ENCODE measurements at places on chromosomes 7 and 10.

GRCh38 chr10:11705722-11706121, 36.5 kb upstream of the ECHDC3 start:
- no peak for DNase-seq

DNA sequence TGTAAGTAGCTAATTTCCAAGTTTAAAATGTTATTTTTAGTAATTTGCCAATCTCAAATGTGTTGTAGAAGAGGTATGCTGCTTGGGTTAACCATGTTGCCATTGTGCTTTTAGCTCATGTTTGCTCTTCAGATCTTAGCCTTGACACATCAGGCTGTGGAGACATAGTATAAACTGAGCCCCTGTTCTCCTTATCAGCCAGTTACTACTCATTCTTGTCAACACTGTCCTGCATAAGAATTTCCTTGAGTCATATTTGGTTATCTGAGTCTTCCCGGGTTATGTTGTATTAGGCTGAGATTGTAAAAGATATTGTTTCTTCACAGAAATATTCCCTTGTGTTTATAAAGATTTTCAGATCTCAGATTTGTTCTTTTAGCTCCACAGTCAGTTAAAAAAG, 4.1 kb downstream of the SSBP1 start:
- no peak for DNase-seq

DNA sequence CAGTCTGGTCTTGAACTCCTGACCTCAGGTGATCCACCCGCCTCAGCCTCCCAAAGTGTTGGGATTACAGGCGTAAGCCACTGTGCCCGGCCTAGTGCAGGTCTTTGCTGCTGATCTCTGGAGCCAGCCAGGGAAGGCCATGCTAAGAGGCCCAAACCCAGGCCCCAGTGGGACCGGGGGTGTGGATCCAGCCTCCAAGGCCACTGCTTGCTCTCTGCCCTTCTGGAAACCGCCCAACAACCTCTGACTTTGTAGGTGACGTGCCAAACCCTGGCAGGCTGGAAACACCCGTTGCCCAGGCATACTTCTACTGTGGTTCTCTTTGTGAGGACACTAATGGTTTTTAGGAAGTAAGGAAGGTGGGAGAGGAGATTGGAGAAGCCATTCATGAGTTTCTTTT, 83.5 kb upstream of the GNA12 start:
- DNase-seq, result no peak

DNA sequence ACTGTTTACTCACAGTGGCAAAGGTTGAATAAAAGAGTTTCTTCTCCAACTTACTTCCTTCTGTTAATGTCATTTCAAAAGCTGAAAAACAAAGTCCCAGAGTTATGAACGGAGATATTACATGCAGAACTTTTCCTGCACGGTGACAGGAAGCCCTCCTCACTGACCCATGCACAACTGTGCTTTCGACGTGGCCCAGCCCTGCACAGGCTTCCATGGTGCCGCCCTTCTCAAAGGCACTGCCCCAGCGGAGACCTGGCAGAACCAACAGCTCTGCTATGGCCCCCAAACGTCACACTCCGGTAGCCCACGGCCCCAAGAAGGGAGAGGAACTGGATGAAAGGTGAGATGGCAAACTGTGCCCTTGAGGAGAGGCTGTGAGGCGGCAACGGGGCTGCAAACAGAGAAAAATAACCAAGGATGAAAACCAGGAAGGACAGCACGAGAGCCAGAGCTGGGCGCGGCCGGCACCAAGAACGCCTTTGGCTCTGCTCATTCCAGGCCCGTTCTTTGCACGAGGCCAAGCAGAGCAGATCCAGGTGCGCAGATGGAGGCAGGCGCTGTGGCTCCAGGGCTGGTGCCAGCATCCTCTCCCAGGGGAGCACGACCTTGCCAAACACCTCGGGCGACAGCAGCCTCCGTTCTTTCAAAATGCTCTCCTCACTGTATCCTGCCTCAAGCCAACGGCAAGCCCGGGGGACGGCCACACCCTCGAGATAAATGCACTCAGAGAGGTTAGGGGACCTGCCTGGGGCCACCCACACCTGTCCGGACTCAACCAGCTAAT, 7.0 kb upstream of the FUOM start:
- no peak for DNase-seq

DNA sequence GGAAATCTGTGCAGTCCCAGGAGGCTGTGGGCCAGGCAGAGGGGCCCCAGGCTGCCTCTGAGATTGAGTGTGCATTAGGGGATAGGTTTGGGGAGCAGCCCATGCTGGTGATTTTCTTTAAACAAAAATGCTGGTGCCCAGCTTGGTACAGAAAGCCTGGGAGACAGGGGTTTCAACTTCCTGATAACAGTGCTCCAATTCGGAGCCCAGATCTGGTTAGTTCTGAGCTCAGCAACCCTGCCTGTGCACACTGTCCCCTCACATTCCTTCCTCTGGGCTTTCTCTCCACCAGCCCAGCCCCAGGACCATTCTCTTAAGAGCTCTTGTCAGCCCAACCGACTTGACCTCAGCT, 379.2 kb upstream of the ZMIZ1 start:
- DNase-seq, result no peak

DNA sequence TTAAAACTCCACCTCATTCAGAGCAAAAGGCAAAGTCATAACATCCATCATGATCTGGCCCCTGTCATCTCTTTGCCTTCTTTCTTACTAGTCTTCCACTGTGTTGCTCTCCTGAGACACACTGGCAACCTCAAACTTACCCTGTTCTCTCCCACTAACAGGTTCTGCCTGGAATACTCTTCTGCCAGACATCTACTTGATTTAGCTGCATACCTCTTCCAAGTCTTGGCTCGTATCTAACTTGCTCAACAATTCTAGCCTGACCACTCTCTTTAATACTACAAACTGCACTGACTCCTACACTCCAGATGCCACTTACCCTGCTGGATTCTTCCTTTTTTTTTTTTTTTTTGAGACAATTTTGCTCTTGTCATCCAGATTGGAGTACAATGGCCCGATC, 167.0 kb upstream of the MTPN start:
- DNase-seq, result no peak

- no peak for DNase-seq
Observed at GRCh38 chr10:125479059-125479458, 203.9 kb downstream of the TEX36 start.

GRCh38 chr7:143222782-143223181, 945 bp downstream of the TAS2R40 start:
- DNase-seq, result no peak

- DNase-seq, result no peak
Observed at GRCh38 chr10:123377883-123378282, 223.7 kb downstream of the BUB3 start.

GRCh38 chr10:123945325-123945920, 53.8 kb upstream of the CPXM2 start:
- no peak for DNase-seq

- no peak for DNase-seq
Observed at GRCh38 chr7:153193144-153193595, 433.6 kb downstream of the ACTR3B start.

DNA sequence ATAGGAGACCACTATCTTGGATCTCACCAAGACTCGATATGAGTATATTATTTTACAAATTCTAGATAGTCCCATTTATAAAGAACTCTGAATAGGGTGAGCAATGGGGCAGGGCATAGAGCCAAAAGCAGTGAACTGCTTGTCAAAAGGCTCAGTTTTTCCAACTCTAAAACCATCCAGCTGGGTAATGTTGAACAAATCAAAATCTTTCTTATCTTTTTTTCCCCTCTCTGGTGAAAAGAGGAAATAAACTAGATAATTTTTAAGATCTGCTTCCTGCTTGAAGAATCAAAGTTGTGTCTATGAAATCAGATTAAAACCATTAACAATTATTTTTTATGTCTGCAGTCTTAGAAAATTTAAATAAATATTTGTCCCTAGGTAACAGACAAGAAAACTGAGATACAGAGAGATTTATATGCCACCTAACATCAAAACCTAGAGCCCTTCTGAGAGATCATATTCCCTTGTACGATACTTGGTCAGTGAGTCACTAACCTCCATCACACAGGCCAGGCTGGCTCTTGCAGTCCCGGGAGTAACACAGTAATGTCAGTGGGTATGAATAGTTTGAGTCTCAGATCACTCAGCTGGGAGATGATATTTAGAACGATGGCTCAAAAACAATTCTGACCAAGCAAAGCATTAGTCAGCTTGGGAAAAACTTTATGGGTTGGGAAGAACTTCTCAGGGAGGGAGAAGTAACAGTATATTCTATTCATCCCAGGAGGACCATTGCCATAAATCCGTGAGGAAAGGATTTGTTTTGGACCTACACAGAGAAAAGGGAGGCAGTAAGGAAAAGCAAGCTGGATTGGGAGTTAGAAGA, 178.8 kb downstream of the REEP3 start:
- DNase-seq, result peak; percentile 92

- DNase-seq, result no peak
Observed at GRCh38 chr10:5959142-5959541, 18.2 kb downstream of the IL15RA start.

DNA sequence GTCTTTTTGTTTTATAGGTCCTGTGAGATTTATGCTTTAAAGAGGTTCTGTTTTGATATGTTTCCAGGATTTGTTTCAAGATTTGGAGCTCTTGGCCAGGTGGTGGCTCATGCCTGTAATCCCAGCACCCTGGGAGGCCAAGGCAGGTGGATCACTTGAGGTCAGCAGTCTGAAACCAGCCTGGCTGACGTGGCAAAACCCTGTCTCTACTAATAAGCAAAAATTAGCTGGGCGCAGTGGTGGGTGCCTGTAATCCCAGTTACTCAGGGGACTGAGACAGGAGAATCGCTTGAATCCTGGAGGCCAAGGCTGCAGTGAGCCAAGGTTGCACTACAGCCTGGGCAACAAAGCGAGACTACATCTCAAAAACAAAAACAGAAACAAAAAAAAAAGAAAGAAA, 8.3 kb upstream of the HYAL4 start:
- no peak for DNase-seq

- no peak for DNase-seq
Observed at GRCh38 chr7:41699516-41699915, 3.4 kb downstream of the INHBA start.

GRCh38 chr7:120838281-120838682, 19.7 kb downstream of the TSPAN12 start:
- DNase-seq, result no peak

- no peak for DNase-seq
Observed at GRCh38 chr10:811379-812175, 119.9 kb downstream of the LARP4B start.

DNA sequence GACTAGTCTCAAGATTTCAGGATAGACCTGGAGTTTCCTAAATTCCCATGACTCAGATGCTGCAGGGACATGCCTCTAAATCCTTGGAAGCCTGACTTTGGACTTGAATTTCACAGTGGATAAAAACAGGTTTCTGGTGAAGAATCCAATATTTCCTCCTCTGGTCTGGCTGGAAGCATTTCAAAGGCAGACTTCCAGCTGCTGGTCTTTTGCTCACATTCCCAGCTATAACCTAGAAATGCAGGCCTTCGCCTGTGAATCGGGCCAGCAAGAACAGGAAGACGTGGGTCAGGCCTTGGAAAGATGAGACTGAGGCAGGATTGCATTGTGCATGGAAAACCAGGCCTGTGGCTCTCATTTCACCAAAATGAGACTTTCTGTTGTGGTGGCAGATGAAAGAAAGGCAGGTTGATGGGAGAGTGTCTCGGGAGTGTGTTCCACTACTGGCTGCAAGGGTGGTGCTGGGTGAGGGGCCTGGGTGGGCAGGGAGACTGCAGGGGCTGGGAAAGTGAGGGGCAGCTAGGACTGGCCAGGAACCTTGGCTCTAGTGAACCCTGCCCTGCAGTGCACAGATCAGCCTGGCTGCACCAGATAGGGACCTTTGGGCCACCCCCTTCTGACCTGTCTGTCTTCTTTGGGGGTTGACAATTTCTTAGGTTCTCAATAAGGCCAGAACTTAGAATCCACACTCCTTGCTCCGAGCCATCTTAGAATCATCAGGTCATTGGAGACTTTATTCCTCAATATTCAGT, 488.8 kb upstream of the MKI67 start:
- no peak for DNase-seq

GRCh38 chr10:119365773-119366599, 158.6 kb downstream of the GRK5 start:
- no peak for DNase-seq

- no peak for DNase-seq
Observed at GRCh38 chr7:13139436-13139835, 452.0 kb downstream of the ARL4A start.

DNA sequence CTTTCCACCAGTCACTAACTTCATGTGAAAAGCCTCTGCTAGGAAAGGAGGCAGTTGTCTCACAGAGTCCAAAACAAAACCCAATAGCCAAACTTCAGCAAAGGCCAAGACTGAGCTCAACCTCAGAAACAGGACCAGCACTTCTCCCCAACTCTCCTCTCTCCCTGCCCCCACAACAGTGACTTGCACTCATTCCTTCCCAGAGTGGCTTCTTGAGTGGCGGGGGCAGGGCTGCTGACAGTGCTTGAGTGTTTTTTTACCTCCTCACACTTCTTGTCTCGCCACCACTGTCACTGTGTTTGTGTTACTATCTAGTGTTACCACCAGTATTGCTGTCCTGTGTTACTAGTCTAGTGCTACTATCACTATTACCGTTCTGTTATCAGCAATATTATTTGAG, 206.8 kb downstream of the KLF6 start:
- no peak for DNase-seq

DNA sequence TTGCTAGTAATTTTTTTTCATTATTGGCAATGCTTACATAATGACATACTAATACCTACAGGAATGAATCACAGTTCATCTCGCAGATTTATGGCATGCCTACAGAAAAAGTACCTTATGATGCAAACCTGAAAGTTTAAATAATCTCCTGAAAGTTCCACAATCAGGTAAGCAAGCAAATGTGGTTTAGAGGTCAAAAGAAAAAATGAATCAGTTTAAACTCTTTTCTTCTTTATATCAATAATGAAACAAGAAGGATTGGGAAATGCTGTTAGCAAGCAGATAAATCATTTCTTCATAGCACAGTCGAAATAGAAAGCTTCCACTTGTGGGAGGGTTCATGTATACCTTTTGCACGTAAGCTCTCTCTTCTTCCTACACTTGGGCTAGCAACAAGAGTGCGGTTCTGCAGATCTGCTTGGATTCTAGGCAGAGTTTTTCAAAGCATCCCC, 53.7 kb upstream of the MTPN start:
- DNase-seq, result no peak

GRCh38 chr7:30787486-30787885, 16.3 kb downstream of the MINDY4 start:
- no peak for DNase-seq

DNA sequence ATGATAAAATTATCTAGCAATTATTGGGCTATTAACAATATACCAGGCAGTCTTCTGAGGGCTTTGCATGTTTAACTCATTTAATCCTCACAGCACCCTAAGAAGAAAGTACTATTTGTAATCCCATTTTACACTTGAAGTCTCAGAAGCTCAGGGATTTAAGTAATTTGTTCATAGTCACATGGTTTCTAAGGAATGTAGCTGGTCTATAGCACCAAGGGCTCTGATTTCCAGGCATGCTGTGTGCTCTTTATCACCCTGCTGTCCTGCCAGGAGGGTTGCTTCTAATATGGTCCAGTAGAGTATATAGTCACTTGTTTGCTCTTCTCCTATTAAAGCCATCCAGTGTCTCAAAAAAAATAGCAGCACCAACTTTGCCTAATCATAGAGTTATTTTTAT, 417.2 kb downstream of the PLXDC2 start:
- DNase-seq, result no peak
